ENCODE measurements at places on chromosomes 2 and 18.

DNA sequence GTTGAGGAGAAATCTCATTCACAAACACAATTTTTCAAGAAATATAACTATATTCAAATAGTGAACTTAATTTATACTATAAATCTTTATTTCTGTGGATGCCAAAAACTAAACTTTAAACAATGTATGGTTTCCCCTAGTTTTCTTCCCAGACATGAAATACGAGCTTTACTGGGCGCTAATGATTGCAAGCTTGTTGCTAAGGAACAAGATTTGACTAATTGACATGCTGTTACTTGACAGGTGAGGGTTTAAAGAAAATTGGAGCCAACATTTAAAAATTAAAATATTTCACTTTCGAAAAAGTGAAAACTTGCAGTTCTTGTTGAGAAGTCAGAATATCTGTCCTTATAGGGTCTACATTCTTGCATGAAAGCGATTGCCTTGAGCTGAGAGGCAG lies 381.0 kb downstream of the MEIS1 start:
- no peak for DNase-seq

- no peak for DNase-seq
These were observed 64.2 kb downstream of the SCG2 start for GRCh38 chr2:223537651-223538601.

- peak; percentile 83 for DNase-seq
These were observed 1.1 kb downstream of the CYBRD1 start for GRCh38 chr2:171523088-171524017.

DNA sequence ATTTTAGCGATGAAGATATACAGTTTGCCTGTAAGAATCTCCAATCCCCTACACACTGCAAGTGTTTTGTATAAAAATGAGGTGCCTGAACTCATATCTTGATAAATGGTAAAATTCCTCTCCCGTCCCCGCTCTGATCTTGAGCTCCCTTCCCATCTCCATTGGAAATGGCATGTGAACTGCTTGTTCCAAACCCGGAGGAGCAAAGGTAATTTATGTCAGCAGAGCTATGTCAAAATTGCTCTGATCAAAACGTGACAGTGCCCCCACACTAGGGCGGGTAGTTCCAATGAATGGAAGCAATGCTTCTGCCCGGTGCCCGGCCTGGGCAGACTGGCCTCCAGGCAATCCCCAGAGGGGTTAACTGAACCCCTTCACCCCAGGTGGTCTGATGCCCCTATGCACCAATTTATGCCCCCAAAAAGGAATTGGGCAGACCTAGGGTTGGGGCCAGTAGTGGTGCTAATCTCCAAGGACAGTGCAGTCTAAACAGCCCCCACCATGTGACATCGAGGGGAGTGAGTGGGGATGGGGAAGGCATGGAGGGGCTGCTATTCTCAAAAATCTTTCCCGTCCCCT lies 3.6 kb upstream of the GMPPA start:
- no peak for DNase-seq

- no peak for DNase-seq
These were observed 3.5 kb downstream of the HEATR5B start for GRCh38 chr2:37080689-37081088.

GRCh38 chr2:3486047-3487027 lies 33.0 kb downstream of the ADI1 start:
- DNase-seq: peak; percentile 11

- no peak for DNase-seq
These were observed 41.2 kb downstream of the SP100 start for GRCh38 chr2:230457073-230457768.

DNA sequence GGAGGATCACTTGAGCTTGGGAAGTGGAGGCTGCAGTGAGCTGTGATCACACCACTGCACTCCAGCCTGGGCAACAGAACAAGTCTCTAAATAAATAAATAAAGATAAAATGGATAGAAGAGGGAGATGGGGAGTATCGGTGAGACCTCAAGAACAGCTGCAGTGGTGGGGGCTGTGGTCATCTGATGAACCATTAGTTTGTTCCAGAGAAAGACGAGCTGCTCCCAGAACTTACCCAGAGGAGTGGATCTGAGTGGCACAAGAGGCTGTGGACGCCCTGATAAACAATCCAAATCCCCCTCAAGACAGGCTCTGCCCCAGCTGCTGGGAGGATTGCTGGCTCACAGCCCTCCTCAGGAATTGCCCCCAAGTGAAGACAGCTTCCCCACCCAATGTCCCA lies 26.7 kb downstream of the TMEM127 start:
- DNase-seq: no peak

DNA sequence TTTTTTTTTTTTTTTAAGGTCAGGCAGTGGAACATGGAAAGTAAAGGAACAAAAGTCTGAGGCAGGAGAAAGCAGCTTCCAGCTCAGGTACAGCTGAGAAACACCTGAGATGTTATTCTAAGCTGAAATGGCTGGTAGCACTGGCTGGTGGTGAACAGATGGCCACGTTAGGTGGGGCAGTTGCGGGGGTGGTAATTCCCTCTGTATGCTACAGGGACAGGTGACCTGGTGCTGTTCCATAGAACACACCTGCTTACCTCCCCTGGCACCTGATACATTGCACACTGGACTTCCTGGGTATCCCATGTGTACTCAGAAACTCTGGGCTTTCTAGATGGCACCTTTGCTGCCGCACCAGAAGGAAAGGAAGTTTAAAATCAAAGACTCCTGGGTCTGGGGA lies 333.3 kb downstream of the SLC8A1 start:
- DNase-seq: no peak

All from testis (tissue), 5 donors.